ENCODE measurements at places on chromosomes 4 and X.

DNA sequence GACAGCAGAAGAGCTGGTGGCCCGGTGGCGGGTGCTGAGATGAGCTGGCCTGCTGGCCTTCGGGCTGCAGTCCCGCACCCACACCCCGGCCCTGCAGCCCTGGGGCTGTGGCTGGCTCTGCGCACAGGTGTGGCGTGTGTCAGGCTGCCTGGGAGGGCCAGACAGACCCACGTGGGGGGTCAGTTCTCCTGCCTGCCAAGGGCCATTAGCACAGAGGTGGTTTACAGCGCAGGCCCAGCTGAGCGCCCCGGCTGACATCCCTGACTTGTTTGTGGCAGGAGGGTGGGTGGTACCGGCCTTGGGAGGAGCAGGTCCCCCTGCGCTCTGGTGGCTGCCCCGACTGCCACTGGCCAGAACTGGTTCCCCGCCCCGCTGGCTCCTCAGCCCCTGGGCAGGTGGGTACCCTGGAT, 9.4 kb upstream of the HGFAC start:
- no peak for DNase-seq

DNA sequence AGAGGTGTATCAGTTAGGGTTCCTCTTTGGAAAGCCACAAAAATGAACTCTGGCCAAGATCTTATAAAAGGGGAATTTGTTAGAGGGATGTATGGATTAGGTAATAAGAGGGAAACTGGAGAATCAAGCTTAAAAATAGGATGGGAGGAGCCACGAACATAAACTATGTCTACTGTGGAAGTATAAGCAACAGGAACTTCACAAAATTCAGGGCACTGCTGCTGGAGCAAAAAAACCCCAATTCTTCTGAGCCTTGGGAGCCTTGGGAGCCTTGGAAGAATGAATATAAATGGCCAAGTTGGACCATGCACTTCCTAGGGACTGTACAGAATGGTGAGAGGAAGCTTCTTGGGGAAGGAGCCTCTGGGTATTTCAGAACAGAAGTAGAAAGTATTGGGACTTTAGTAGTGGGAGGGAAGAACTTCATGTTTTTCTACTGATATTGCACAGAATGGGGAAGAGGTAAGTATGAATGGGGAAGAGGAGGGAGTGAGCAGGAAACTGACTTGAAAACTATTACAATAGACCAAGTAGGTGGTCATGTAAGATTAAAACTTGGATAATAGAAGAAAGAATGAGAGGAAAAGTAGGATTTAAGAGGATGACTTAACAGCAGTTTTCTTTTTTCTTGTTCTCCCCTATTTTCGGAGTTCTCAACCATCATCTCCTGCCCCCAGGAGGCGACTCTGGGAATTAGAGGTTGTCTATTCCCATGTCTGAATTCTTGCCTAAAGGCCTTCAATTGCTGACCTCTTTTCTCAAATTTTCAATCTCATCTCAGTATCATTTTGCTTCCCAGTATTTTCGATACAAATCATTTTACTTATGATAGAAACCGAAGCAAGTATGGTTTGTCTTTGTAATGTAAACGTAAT, 44.4 kb upstream of the TAPT1 start:
- DNase-seq = no peak

DNA sequence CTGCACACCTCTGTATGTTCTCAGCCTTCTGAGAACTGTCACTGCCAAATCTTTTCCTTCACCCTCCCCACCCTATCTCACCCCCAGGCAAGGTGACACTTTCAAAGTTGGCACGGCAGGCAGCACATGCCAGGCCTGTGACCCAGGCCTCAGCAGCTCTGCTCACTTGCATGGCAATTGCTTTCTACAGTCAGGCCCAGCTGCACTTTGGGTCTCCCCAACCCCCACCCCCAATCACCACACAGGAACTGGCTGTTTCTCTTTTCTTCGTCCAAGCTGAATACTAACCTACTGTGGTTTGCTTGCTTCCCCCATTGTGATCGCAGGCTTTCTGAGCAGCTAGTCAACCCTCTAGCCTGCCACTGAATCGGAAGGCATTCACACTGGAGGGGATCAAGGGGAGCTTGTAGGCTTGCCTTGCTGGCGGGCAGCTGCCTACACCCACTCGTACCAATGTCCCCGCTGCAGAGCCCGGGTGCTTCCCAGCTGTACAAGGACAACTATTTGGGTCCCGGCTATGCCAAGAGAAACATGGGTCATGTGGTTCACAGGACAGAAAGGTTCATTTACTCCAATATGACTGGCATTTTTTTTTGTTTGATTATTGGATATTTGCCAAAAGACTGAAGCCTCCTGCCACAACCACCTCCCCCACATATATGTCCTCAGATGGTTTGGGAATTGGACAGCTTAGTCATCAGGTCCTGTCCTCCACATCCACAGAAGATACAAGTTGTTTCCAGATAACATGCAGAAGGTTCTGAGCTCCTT, 28.1 kb downstream of the SLC25A43 start:
- DNase-seq = peak; percentile 42

DNA sequence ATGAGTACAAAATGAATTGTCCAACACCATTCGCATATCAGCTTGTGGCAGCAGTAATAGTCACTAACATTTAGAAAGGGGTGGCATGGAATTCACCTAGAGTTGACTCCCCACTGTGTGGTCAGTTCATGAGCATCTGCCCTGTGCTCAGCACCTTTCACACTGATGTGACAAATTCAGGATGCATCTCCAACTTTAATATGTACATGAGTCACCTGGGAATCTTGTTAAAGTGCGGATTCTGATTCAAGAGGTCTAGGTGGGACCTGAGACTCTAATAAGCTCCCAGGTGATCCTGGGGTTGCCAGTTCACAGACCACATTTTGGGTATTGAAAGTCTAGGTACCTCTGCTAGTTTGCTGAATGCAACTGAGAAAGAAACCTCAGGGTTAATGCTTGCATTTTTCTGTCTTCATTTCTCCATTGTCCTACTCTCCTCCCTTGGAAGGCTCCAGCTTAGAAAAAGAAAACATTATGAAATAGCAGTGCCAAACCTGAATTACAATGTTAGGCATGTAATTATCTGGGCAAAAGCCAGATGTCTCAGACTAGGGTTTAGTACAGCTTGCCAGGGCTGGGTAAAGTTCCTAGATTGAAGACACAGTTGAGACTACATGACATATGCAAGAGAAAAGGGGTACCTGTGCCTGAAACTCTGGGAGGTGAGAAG, 32.7 kb downstream of the TMSB4X start:
- no peak for DNase-seq

DNA sequence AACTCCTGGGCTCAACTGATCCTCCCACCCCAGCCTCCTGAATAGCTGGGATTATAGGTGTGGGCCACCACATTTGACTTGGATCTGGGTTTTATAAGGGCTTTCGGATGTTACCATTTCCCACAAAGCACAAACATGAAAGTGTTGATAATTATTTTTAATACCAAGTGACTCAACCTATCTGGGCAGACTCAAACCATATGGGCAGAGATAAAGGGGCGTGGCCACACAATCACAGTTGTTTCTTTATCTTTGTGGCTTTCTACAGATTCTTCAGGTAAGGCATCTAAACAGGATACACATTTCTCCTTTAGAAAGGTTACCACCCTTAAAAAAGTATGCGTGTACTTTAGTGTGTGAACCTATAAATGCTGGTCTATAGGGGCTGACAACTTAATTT, 122.5 kb downstream of the ZNF827 start:
- no peak for DNase-seq

DNA sequence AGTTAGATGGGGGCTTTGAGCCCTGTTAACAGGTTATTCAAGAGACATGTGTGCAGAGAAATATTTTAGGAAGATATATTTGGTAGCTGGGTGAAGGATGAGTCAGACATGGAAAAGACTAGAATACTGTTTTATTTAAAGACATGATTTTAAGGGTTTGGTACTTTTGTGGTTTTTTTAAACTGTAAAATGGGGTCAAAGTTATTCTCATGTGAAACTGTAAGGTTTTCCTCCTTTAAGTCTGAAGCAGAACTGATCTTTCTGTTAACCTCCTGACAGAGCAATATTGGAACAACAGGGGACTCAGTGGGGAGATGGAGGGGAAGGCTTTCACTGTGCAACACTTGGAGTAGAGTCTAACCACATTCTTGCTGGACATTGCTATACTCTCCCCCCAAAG, 112.4 kb upstream of the LSM6 start:
- DNase-seq = no peak

DNA sequence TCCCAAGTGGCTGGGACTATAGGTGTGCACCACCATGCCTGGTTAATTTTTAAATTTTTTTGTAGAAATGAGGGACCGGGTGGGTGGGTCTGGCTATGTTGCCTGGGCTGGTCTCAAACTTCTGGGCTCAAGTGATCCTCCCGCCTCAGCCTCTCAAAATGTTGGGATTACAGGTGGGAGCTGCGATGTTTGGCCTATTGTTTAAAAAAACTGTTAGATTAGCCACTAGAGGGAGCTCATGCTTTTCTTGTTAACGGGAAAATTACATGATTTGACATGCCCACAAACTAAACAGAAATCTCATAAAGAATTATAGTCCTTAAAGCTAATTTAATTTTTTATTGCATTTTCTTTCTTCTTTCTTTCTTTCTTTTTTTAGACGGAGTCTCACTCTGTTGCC, 5.0 kb upstream of the SDAD1 start:
- no peak for DNase-seq

DNA sequence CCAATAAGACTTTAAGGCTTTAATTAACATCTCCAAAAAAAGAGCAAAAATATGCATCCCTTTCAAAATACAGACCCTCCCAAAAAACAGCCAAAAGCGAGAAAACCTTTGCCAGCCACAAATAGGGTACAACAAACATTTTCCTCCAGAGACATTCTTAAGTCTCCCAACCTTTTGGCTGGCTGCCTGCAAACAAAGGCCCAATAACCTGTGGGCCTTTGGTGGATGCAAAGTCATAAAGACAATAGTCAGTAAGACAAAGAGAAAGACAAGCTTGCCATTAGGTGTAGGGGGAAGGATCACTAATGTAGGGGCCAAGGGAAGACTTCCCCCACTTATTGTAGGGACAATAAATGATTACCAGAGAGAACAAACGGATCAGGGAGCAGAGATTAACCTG, 215.5 kb upstream of the ZFP42 start:
- no peak for DNase-seq

- DNase-seq = no peak
These were observed 8.4 kb downstream of the APBB2 start for GRCh38 chr4:41205854-41206460.

DNA sequence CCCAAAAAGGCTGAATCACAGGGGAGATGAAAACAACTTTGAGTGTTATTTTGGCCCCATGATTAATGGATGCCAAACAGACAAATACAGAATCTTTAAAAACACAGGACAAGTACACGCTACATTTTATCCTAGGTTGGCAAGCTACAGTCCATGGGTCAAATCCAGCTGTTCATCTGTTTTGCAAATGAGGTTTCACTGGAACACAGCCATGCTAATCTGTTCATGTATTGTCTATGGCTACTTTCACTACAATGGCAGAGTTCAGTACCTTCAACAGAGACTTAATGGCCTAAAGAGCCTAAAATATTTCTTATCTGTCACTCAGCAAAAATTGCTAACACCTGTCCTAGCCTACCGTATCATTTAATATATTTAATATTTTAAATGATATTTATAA, 1548.5 kb upstream of the IGFBP7 start:
- DNase-seq = no peak

- DNase-seq = no peak
These were observed 234.3 kb downstream of the PALLD start for GRCh38 chr4:168731006-168731636.

GRCh38 chrX:108366644-108367406, 71.4 kb downstream of the COL4A6 start:
- DNase-seq = no peak

Measured in CMK (cell line).